Activated T-helper 1 cell treated with Interleukin-2 at 50 U/mL for 16 hours (primary cell): ENCODE measurements at places on chromosomes 3 and 15.

DNA sequence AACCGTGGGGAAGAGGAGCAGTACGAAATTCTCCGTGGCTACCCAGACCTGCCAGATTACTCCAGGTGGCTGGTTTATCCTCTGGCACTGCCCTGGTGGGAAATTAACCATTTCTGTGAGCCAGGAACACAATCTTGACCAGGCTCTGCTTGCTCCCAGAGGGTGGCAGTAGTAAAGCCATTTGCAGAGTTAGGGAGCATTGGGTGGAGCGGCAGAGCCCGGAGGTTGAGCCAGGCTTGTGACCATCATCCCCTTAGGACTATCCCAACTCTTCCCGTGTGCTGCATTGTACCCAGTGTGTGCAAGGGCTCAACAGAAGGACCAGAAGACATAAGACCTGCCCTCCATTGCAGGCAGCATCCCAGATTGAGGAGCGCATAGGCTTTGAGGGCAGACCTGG is 5.3 kb downstream of the KNG1 start:
- no peak for DNase-seq

DNA sequence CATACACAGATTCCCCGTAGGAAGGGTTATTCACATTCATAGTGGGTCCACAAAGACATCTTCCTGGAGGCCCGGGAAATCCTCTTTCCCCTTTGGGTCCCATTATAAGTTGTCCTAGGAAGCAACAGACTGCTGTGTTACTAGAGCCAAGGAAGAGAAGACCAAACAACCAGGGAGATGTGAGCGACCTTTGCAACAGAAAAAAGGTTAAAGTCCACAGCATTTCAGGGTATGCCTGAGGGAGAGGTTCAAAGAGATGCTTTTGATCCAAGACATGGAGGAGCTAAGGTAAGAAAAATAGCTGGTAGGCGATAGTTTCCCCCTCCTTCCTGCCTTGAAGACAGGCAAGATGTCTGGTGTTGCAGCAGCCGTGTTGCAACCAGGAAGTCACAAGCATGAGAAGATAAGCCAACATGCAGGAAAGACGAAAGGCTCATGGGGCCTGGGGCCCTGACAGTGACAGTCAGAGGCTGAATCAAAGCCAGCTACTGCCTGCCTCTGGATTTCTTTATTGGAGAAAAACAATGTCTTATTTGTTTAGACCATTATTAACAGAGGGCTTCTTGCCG is 30.9 kb downstream of the EAF1 start:
- no peak for DNase-seq

DNA sequence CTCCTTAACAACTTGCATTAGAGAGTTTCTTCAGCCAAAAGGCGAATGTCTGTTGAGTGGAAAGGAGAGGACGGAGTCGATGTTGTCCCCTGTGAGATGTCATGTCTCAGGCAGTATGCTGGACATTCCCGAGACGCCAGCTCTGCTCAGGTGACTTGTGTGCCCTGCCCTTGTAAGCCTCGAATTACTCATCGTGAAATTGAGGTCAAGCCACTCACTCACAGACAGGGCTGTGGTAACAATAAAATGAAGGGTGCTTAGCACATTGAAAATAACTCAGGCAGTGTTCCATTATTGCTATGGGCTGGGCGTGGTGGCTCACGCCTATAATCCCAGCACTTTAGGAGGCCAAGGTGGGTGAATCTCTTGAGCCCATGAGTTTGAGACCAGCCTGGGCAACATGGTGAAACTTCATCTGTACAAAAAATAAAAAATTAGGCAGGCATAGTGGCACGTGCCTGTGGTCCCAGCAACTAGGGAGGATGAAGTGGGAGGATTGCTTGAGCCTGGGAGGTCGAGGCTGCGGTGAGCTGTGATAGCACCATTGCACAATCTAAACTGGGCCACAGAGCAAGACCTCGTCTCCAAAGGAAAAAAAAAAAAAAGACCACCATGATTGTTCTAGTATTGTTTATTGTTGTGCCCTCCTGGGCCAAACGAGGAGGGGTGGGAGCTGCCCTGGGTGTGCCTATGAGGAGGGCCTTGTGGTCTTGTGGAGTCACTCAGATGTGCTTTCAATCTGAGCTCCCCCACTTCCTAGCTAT is 214.4 kb downstream of the THSD4 start:
- DNase-seq = no peak

- no peak for DNase-seq
Observed at GRCh38 chr15:35166730-35167359, 81.8 kb upstream of the NANOGP8 start.

DNA sequence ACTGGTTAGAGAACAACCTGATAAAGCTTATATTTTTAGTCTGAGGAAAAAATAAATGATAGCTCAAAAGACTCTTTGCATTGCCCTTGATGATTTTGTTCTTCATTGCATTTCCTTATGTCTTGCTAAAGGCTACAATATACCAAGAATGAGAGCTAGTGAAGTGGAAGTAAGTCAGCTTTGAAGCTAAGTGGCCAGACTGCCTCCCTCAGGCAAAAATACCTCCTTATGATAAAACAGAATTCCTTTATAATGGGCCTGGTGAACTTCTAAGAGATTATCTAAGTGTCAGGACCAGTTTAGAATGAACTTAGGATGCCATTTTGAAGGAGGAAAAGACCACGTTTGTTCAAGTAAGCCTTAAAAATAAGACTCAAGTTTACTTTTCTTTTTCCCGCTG is 678.4 kb downstream of the ROBO2 start:
- no peak for DNase-seq

DNA sequence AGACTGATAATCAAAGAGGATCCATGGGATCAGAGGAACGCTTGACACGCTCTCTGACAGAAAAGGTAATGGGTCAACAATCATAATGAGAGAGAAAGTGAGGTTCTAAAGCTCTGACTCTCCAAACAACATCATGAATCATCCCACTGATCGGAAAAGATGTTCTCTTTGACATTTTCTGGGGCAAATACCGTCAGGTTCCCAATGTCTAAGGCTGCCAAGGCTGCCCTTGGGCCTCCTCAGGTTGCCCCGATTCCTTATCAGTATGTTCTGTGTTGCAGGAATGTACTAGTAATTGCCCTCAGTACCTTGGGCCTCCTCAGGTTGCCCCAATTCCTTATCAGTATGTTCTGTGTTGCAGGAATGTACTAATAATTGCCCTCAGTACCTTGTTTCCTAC is 60.9 kb downstream of the NPTN start:
- no peak for DNase-seq

GRCh38 chr3:188946351-188947240 is 225.2 kb upstream of the TPRG1 start:
- DNase-seq = no peak

DNA sequence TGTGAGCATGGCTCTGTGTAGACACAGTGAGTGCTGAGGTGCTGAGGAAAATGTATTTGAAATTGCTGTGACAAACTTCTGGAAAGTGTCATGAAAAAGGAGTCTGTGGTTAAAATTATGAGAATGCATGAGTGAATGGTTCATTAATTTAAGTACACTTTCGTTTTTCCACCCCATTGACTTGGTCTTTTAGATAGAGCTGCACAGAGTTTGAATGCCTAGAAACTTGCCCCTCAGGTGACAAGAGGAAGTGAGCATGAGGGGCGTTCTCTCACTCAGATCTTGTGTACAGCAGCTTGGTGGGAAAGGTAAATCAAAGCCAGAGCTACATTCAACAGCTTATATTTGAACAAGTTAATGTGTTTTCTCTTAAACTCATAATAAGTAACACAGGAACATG is 296.8 kb downstream of the WDR72 start:
- DNase-seq = no peak

- DNase-seq = no peak
Observed at GRCh38 chr3:5767304-5767703, 579.8 kb downstream of the EDEM1 start.

GRCh38 chr15:101250873-101251829 is 697 bp downstream of the CHSY1 start:
- no peak for DNase-seq

DNA sequence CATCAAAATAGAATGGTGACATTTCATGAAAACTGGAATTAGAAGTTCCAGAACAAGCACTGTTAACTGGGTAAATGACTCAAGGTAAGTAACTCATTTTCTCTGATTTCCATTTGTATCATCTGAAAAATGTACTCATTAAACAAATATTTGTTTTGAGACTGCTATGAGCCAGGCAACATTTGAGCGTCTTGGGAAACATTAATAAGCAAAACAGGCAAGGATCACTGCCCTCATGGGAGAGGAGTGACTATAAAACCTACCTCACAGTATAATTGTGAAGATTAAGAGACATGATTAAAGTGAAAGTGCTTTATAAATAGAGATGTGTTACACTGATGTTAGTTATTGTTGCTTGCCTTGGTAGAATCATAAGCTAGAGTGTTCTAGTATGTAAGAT is 711.8 kb upstream of the UBE2E2 start:
- DNase-seq = no peak

GRCh38 chr3:117399311-117400078 is 689.9 kb downstream of the TUSC7 start:
- no peak for DNase-seq

GRCh38 chr3:36543276-36543997 is 163.1 kb downstream of the STAC start:
- no peak for DNase-seq

DNA sequence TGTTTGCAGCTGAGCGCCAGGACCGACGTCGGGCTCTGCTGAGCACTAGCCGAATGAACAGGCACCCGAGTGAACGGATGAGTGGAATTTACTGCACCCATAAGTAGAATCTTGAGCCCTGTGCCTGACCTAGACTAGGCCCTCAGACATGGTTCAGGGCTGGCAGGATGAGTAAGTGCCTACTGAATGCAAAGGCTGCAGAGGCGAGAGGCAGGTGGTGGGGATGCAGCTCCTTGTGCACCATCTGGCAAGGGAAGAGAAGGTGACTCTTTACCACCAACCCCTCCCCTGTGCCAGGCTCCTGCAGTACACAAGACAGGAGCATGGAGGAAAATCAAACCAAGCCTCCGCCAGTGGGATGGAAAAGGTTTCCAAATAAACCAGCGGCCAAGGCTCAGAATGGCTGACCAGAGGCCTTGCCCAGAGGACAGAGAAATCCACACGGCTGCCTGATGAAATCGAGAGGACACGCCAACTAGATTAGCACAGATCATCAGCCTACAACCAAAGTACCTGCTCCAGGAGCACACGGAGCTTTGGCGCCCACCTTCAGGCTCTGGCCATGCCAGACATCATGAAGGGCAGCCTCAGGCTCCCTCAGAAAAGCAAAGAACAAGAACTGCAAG is 141.7 kb upstream of the IQSEC1 start:
- no peak for DNase-seq

DNA sequence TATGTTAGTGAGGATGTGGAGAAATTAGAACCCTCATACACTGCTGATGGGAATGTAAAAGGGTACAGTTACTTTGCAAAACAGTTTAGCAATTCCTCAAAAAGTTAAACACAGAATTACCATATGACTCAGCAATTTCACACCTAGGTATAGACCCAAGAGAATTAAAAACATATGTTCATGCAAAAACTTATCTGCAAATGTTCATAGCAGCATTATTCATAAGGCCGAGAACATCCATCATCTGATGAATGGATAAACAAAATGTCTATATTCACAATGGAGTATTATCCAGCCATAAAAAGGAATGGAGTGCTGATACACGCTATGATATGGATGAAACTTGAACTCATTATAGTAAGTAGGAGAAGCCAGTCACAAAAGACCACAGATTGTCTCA is 10.3 kb downstream of the SEC13 start:
- no peak for DNase-seq

GRCh38 chr15:90219421-90220141 is 14.2 kb downstream of the CIB1 start:
- peak; percentile 26 for DNase-seq
